SJSA1 (cell line): ENCODE measurements at places on chromosomes 3 and 15. TPM values are rescaled to one million over a fixed set of nuclear protein-coding genes. Genes with fewer than 3 reads are reported as not detected.
A peak's percentile ranks its signal among the peaks of the same experiment; 100 is the strongest.

- no peak for DNase-seq
Measured at GRCh38 chr3:186464424-186465093, 79.6 kb downstream of the CRYGS start.

- no peak for DNase-seq
Measured at GRCh38 chr15:34783431-34783830, 11.9 kb downstream of the ACTC1 start.

DNA sequence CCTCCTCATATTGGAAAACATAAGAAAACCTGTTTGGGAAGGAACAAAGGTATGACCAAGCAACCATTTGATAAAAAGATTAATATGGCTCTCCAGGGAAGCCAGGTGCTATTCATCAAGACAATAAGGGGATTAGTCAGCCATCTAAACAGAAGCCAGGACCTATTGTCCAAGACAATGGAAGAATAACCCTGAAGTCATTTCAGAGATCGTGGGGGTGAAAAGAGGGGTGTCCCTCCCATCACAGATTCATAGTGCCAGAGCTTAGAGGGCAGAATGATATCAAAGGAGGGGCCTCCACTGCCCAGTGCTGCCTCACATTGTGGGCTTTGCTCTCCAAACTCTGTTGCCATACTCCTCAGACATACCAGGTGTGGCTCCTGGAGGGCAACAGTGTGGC lies 73.5 kb downstream of the DAPK2 start:
- no peak for DNase-seq

DNA sequence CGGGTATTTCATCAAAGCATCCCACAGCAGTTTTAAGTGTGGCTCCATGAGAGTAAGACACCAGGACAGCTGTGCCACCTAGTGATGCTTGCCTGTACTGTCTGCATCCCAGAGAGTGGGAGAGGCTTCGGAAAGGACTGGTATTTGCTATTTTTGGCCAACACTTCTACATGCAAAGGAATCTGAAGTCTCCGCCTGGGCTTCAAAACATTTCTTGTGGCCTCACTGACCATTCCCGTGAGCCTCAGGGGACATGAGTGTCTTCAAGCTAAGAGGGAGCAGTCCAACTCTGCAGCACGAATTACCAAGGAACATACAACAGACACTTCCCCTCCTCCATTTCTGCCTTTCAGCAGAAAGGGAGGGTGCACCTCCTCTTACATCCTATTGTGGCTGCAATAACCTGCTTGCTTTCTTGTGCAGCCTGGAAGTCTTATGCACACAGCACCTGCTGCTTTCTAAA lies 177.5 kb downstream of the RORA start:
- DNase-seq, result peak; percentile 44

Gene MRAS
- total RNA-seq, result 75.6 and 155 TPM in 2 replicates
